Smooth muscle cell of the umbilical artery (primary cell): ENCODE measurements at places on chromosomes 5 and 9. TPM values are rescaled to one million over a fixed set of nuclear protein-coding genes. Genes with fewer than 3 reads are reported as not detected.

The CHSY3 gene
- total RNA-seq, result 43.7 and 53.7 TPM in 2 replicates

The STC2 gene
- 197 and 487 TPM in 2 replicates for total RNA-seq

The C5orf52 gene
- not detected in 2 replicates for total RNA-seq

The TPM2 gene
- 1,294 and 1,826 TPM in 2 replicates for total RNA-seq

The TNFSF8 gene
- not detected in 2 replicates for total RNA-seq

The C1QTNF2 gene
- 0.30 and 0.32 TPM in 2 replicates for total RNA-seq

The PAPPA gene
- 211 and 268 TPM in 2 replicates for total RNA-seq

The SLC36A3 gene
- total RNA-seq, result not detected in 2 replicates

The CCNI2 gene
- total RNA-seq, result not detected in 2 replicates

The DND1 gene
- total RNA-seq, result 0.18 and 0.30 TPM in 2 replicates

The CNTFR gene
- not detected in 2 replicates for total RNA-seq

The ZNF658 gene
- total RNA-seq, result 3.1 and 4.5 TPM in 2 replicates

The FOXD4L4 gene
- total RNA-seq, result 0.18 TPM in 1 of 2 replicates, not detected in the other

The ANKRD34B gene
- total RNA-seq, result not detected in 2 replicates

The OTP gene
- total RNA-seq, result not detected in 2 replicates

The PCDHGB2 gene
- 2.1 and 2.4 TPM in 2 replicates for total RNA-seq

The CER1 gene
- not detected in 2 replicates for total RNA-seq

The WDR31 gene
- total RNA-seq, result 1.2 and 2.1 TPM in 2 replicates

The CACNA1B gene
- under 0.01 and 0.09 TPM in 2 replicates for total RNA-seq

The UBQLN1 gene
- total RNA-seq, result 107 and 172 TPM in 2 replicates

The PCDHA3 gene
- total RNA-seq, result 0.23 and 0.59 TPM in 2 replicates

The PCDHA10 gene
- total RNA-seq, result 0.23 and 0.59 TPM in 2 replicates

The HRCT1 gene
- total RNA-seq, result 0.30 and 0.51 TPM in 2 replicates

The PCDHA1 gene
- total RNA-seq, result under 0.01 and 0.09 TPM in 2 replicates

The PTGES gene
- total RNA-seq, result 6.3 and 162 TPM in 2 replicates

The BTNL8 gene
- not detected in 2 replicates for total RNA-seq

The GARIN3 gene
- total RNA-seq, result not detected in 2 replicates
